ENCODE measurements at places on chromosomes 16 and 17. TPM values are rescaled to one million over a fixed set of nuclear protein-coding genes. Genes with fewer than 3 reads are reported as not detected.

The LDHD gene
- 56.4 TPM for total RNA-seq

The PRAC1 gene
- total RNA-seq: not detected

The SPNS3 gene
- not detected for total RNA-seq

The SCGB1C2 gene
- total RNA-seq: not detected

The TBC1D3K gene
- total RNA-seq: not detected

Data from heart left ventricle (tissue), 16 donors.